NCI-H1092 (cell line): ENCODE measurements at places on chromosomes 16 and 17.
A peak's percentile ranks its signal among the peaks of the same experiment; 100 is the strongest.

- DNase-seq = no peak
These were observed 19.9 kb upstream of the C16orf87 start for GRCh38 chr16:46850619-46851555.

DNA sequence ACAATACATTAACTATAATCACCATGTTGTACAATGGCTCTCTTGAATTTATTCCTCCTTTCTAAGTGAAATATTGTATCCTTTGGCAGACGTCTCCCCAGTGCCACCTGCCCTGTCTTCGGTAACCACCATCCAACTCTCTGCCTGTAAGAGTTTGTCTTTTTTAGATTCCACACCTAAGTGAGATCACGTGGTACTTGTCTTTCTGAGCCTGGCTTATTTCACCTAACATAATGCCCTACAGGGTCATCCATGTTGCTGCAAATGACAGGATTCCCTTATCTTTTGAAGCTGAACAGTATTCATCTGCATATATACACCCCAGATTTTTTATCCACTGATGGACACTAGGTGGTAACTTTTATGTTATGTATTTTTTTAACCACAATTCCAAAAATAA lies 24.2 kb downstream of the ORC6 start:
- DNase-seq = no peak

GRCh38 chr16:85195900-85196772 lies 83.9 kb upstream of the CIBAR2 start:
- DNase-seq = no peak

GRCh38 chr17:67769231-67769630 lies 51.5 kb downstream of the NOL11 start:
- DNase-seq = no peak

GRCh38 chr17:2510559-2510958 lies 1.1 kb downstream of the METTL16 start:
- no peak for DNase-seq

DNA sequence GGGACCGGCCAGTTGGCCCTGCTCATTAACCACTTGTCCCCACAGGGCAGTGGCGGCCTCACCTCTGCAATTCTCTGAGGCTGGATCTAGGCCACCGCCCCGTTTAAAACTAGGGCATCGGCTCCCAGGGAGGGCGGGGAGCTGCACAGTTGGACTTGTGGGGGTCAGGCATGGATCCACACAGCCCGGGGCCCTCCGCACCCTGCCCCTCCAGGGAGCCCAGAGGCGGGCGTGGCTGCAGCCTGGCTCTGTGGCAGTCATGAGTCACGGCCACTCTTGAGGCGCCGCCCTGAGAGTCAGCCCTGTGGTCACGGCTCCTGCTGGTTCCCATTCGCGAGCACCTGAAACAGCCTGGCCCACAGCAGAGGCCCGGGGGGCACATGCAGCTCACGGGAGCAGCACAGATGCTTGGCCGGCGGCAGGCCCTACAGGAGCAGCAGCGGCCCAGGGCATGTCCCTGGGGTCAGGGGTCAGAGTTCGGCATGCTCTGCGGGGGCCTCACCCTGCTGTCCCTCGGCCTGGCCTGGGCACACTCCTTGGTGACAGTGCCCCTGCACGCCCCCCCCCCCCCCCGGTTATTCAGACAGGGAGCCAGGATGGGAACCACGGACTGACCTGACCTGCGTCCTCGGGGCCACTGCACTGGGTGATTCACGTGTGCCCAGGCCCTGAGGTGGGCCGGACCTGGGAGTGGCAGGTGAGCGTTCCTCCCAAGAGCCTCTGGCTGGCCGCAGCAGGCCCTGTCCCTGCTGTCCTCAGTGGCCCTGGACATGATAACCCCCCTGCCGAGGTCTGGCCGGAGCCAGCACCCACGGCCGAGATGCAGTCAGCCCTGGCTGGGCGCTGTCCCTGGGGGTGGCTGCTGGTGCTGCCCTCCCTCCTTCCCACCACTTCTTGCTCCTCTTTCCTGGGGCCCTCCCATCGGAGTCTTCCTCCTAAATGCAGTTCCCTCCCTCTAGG lies 8.2 kb downstream of the CAPN15 start:
- DNase-seq = no peak

GRCh38 chr17:17696085-17696484 lies 14.8 kb downstream of the RAI1 start:
- no peak for DNase-seq

DNA sequence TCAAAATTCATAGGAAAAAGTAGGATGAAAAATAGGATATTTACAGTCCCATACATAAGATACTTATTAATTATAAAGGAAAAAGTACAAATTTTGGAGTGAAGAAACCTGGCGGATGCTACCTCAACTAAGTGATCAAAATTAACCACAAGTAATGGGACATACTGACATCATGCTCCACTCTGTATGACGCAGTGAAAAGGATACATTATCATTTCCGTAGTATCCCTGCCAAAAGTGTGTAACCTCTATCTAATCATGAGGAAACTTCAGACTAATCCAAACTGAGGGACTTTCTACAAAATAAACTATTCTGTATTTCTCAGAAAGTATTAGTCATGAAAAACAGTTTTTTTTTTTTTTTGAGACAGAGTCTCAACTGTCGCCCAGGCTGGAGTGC lies 60.5 kb downstream of the TRIM37 start:
- DNase-seq = no peak

DNA sequence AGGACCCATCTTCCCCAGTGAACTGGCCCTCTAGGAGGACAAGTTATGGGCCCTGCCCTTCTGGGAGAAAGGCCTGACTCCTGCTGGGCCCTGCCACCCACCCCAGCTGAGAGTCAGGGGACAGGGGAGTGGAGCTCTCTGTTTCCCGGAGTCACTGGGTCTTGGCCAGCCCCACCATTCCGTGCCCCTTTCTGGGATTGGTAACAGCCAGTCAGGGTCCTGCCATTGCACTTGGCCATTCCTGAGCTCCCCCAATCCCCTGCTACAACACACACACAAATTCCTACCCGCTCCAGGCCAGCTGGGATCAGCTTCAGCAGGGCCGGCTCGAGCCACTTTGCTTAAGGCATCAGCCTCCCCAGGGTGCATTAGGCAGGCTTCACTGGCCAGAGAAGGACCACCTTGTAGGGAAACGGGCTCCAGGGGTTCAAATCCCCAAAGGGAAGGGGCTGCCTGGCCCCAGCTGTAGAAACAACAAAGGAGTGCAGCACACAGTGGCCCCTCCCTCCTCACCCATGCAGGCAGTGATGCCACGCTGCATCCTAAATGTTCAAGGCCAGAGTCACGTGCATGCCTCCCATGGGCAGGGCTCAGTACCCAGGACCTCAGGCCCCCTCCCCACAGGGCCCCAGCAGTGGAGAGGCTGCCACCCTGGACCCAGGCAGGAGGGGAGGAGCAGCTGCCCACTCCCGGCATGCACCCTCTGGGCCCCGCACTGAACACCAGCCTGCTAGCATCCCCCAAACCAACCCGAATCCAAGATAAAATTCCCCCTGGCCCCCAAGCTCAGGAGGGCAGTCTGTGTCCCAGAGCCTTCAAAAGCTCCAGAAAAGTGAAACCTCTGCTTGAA lies 37.7 kb downstream of the C16orf78 start:
- no peak for DNase-seq

DNA sequence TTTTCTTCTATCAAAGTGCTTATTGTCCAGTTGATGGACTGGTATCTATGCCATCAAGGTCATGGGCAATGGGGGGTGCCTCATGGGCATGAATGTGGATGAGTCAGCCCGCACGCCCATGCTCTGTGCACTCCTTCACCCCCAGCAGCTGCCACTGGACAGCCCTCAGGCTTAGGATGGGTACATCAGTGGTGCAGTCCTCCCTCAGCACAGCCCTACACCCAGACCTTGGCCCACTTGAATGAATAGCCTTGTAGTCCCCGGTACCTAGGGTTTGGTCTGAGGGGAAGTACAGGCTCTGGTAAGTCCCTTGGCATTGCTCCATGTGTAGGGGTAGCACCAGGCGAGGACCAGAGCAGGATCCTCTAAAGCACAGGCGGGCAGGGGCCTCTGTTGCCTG lies 10.4 kb upstream of the GNA13 start:
- no peak for DNase-seq

DNA sequence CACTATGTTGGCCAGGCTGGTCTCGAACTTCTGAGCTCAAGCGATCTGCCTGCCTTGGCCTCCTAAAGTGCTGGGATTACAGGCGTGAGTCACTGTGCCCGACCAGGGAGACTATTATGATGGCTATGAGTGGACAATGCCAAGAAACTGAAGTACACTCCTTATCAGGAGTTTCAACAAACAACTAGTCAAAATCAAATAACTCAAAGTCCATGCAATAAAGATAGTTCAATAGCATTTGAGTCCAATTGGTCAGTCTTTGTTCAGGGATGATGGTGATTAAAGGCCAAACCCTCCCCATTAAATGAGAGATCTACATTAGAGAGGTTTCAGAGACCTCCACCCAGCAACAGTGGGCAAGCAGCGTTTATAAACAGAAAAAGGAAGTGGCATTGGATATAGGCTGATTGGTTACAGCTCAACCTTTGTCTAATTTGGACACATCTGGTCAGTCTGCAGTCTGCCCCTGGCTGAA lies 8.0 kb downstream of the CHST5 start:
- DNase-seq = no peak

GRCh38 chr16:85798283-85798776 lies 1.0 kb downstream of the EMC8 start:
- DNase-seq = no peak

- DNase-seq = no peak
These were observed 1.9 kb downstream of the CREBBP start for GRCh38 chr16:3878610-3879009.

DNA sequence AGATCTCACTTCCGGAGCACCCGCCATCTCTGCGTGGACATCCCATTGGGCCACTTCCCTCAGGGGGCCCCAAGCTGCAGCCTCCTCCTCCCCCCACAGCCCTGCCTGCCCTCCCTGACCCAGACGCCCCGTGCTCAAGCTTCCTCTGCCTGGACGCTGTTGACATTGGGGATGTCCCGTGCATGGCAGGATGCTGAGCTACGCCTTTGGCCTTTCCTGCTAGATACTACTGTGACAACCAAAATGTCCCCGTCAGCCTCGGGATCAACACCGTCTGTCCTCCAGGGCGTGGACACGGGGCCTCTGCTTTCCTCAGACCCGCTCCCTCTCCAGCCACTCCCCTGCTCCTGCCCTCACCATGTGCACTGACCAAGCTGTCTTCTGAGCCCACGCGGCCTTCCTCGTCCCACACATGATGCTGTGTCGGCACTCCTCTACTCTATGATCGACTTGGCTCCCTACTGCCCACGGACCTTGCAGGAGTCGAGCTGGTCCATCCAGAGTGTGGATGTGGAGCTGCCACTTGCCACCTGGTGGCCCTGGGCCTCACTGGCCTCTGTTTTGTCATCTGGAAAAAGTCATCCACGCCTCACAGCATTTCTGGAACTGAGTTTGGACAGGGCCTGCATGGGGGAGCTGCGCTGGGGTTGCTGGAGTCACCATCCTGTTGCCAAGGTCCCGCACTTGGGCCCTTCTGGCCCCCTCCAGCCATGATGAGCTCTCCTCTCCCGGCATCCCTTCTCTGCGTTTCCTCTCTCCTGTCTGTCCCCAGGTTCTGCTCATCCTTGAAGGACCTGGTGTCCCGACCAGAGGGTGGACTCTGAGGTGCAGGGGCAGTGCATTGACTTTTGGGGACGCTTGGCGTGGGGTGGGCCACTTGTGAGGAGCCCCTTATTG lies 221.7 kb upstream of the CIBAR2 start:
- no peak for DNase-seq

DNA sequence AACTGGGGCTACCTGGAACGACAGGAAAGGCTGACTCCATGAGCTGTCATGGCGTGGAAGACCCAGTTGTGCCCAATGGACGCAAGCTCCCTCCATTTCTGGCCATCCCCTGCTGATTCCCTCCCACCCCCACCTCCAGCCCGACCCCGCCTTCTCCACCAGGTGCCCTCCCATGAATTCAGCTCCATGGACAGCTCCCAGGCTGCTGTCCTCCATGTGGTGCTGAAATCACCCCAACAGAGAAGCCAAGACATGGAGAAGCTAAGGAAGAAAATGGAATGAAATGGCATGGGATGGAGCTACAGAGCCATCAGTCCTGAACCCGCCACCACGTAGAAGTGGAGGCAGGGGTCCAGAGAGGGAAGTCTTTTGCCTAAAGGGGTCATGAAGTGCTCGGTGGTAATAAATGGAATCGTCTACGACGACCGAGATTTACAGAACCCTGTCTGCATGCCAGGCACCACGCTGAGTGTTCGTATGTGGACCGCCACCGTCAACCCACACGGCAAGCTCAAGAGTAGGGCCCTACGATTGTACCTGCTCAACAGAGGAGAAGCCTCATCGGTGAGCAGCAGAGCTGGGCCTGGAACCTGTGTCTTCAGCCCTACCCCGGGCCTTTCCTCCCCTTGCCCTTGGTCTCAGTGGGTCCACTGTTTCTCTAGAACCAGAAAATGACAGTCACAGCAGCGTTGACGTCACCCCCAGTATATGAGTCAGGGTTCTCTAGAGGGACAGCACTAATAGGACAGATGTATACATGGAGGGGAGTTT lies 9.3 kb upstream of the ZC3H18 start:
- DNase-seq = no peak

- DNase-seq = no peak
These were observed 7.0 kb upstream of the RBFOX3 start for GRCh38 chr17:79617740-79618382.

DNA sequence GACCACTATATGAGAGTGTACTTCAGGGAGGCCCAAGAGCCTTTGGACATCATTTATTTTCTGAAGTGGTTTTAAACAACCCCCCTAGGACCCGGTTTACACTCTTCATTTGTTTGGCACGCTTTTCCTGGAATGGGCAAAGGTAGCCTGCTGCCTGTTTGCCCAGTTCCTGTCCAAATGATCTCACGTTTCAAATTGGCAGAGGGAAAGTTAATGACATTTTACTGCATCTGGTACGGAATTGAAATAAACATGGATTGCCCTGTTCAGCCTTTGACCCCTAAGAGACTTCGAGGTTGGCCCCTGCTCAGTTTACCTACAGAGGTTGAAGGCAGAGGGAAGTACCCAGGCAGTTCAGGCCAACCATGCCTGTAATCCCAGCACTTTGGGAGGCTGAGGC lies 5.8 kb upstream of the RPRML start:
- peak; percentile 85 for DNase-seq

DNA sequence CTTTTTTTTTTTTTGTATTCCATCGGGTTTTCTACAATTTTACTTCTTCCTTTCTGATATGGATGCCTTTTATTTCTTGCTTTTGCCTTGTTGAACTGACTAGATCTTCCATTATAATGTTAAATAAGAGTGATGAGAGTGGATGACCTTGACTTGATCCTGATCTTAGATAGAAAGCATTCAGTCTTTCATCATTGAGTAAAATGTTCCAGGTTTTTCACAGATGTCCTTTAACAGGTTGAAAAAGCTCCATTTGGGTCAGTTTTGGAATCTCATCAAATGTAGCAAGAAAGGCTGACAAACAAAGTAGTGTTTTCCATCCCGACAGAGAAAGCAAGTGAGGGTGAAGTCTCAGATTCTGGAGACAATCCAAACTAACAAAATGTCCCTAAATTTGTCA lies 27.2 kb upstream of the WIPI1 start:
- DNase-seq = no peak

DNA sequence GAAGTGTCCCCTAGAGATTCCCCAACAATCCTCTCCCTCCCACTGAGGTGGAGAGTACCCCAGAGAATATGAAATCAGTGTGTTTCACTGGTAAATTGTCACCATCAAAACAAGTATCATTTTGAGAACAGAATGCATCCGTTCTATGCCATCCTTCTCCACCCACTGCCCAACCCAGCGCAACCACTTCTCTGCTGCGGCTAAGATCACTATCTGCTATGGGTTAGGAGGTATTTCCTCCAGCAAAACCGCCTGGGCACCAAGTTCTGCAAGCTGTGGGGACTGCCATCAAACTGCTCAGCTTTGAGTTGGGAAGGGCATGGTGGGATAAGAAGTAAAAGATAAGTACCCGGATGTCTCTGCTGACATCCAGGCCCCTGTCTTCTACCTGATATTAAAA lies 24.4 kb downstream of the CNTNAP1 start:
- no peak for DNase-seq

GRCh38 chr16:65833171-65833871 lies 533.2 kb upstream of the CDH5 start:
- DNase-seq = no peak
